Activated CD8-positive, alpha-beta memory T cell treated with anti-CD3 and anti-CD28 coated beads for 36 hours (primary cell): ENCODE measurements at places on chromosomes 4 and X. TPM values are rescaled to one million over a fixed set of nuclear protein-coding genes. Genes with fewer than 3 reads are reported as not detected.

The TCEAL3 gene
- 4.5 TPM for total RNA-seq

The TBC1D8B gene
- total RNA-seq = 1.1 TPM

The CCDC149 gene
- total RNA-seq = not detected

The UCHL1 gene
- 2.6 TPM for total RNA-seq

The HADH gene
- 42.7 TPM for total RNA-seq

The GSX2 gene
- total RNA-seq = not detected

The SPIN3 gene
- total RNA-seq = 7.6 TPM
